Smooth muscle cell of the brain vasculature (primary cell): ENCODE measurements at places on chromosomes 6 and 20.

GRCh38 chr6:160766989-160767646 is 65.1 kb downstream of the PLG start:
- DNase-seq, result no peak

DNA sequence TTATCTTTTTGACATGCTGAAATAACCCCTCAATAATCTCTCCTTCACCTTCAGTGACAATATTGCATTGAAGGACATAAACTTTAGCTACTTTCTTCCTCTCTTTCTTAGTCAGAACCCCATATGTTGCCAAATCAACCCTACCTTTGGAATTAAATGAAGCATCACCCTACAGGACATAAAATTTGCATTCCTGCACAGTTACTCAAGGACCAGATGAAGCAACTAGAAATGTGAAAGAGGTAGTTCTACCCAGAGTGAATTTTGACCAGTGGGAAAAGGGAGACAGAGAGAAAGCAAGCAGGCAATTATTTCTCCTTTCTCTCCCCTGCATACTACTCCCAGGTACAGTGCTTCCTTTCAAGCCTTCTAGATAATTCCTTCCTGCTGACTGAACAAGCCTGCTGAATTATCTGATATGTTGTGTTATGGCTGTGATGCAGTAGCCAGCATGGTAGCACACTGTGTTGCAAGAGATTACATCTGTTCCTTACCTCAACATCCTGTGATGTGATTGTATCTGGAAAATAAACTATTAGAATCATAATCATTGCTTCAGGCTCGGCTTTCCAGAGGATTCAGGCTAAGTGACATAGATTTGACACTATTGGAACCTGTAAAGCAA is 16.6 kb downstream of the TENT5A start:
- DNase-seq, result no peak

DNA sequence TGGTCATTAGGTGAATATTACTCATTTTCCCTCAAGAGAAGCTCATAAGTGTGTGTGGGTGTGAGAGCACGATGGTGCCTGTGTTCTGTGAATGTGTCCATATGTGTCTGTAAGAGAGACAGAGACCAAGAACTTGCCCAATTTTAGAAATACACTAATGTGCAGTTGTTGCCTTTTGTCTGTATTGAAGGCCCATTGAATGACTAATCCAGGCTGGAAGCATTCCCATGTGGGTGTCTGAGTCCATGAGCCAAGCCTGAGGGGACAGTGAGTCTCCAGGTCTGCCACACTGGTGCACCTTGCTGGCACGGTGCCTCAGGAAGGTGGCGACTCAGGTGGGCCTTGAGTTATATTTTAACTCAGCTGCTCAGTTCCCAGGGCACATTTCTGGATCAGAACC is 25.5 kb upstream of the ASXL1 start:
- DNase-seq, result no peak

GRCh38 chr6:118889163-118889562 is 4.8 kb upstream of the ASF1A start:
- DNase-seq, result no peak

DNA sequence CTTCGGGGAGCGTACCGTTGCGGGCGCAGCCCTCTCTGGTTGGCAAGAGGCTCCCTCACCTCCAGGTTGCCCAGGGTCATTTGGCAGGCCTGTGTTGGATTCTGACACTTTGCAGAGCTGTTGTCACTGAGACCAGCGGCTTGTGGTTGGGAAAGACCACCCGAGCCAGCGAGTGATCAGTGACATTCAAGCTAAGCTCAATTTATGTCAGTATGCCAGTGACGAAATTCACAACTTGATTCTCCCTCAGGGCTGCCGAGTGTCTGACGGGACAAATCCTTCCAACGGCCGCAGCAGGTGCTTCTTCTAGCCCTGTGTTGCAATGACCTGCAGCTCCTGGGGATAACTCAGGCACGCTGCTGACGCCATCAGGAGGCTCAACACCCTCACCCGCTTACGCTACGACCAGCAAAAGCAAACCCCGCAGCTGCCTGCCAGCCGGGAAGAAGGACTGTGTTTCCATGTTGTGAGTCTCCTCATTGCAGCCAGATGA is 16.9 kb upstream of the SLC22A2 start:
- no peak for DNase-seq

GRCh38 chr6:47061309-47062300 is 19.5 kb upstream of the ADGRF1 start:
- DNase-seq, result no peak

- no peak for DNase-seq
Measured at GRCh38 chr6:19214231-19214630, 622.9 kb upstream of the ID4 start.

DNA sequence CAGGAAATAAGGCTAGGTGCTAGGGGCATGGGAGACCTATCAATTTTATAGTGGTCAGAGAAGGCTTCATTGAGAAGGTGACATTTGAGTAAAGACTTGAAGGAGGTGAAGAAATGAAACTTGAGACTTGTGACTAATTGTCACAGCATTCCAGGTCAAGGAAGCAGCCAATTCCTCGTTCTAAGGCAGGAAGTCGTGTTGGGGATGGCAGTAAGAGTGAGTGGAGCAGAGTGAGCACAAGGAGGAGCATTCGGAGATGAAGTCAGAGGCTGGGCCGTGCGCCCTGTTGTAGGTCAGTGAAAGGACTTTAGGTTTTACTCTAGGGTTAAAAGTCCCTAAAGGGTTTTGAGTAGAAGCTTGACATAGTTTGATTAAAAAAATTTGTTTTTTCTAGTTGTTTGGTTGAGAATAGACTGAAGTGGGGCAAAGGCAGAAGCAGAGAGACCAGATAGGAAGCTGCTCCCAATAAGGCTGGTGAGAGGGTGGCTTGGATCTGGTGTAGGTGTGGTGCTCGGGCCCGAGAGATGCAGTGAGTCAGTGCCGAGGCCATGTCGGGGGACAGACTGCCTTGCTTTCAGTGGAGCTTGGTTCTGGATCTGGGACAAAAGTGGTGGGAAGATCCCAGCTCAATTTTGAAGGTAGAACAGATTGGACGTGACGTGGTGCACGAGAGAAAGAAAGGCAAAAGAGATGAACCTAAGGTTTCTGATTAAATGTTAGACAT is 2.6 kb upstream of the RSPH3 start:
- no peak for DNase-seq

DNA sequence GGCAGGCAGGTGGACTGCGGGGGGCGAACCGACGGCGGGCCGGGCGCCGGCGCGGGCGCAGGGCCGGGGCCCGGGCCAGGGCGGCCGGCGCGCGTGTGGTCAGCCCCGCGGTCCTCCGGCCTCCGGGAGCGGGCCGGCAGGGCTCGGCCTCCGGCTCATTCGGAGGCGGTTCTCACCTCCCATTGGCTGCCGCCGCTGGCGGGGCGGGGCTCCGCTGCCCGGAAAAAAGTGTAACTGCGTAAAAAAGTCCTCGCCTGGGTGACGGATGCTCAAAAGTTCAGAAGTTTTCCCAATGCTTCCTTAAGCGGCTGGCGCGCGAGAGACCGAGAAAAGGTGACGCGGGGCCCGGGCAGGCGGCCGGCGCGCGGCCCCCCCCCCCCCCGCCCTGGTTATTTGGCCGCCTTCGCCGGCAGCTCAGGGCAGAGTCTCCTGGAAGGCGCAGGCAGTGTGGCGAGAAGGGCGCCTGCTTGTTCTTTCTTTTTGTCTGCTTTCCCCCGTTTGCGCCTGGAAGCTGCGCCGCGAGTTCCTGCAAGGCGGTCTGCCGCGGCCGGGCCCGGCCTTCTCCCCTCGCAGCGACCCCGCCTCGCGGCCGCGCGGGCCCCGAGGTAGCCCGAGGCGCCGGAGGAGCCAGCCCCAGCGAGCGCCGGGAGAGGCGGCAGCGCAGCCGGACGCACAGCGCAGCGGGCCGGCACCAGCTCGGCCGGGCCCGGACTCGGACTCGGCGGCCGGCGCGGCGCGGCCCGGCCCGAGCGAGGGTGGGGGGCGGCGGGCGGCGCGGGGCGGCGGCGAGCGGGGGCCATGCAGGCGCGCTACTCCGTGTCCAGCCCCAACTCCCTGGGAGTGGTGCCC is at the start of gene FOXC1:
Gene FOXC1, plus strand, starts transcription at position 268 of the 849 bp plus-strand sequence. Its CDS starts 531 bp downstream, at position 799.
- DNase-seq, result peak; percentile 90

- DNase-seq, result no peak
Measured at GRCh38 chr6:139406577-139407343, 32.3 kb upstream of the CITED2 start.

DNA sequence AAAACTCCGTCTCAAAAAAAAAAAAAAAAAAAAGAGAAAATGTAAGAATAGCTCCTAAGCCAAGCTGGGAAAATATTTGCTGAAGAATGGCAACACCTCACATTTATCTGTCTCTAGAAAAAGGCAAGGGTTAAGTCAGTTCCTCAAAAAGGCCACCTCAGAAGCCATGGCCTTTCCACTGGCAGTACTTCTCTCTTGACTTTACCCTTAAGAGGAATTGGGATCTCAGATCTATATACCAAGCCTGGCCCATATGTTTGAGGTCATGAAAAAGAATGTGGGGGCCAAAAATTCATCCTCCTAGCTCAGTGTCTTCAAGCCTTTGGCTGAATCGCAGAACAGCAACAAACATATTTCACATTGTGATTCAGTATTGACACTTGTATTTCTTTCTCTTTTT is 10.9 kb upstream of the NCOA3 start:
- no peak for DNase-seq

- DNase-seq, result no peak
Measured at GRCh38 chr20:53579581-53580375, 13.9 kb downstream of the ZNF217 start.

GRCh38 chr6:159092631-159093030 is 47.8 kb upstream of the TAGAP start:
- no peak for DNase-seq

GRCh38 chr6:40529919-40530318 is 57.2 kb downstream of the LRFN2 start:
- no peak for DNase-seq

DNA sequence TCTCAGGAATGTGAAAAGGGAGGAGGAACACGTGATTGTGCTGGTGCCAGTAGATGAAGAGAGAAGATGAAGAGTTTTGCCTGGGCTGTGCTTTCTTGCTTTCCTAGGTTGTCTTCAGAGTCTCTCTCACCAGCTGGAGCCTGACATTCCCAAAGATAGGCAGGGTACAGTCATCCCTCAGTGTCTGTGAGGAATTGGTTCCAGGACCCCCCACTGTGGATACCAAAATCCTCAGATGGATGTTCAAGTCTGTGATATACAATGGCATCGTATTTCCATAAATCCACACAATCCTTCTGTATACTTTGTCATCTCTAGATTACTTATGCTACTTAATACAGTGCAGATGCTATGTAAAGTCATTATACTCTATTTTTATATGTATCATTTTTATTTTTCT is 113.5 kb downstream of the SAMD5 start:
- no peak for DNase-seq

DNA sequence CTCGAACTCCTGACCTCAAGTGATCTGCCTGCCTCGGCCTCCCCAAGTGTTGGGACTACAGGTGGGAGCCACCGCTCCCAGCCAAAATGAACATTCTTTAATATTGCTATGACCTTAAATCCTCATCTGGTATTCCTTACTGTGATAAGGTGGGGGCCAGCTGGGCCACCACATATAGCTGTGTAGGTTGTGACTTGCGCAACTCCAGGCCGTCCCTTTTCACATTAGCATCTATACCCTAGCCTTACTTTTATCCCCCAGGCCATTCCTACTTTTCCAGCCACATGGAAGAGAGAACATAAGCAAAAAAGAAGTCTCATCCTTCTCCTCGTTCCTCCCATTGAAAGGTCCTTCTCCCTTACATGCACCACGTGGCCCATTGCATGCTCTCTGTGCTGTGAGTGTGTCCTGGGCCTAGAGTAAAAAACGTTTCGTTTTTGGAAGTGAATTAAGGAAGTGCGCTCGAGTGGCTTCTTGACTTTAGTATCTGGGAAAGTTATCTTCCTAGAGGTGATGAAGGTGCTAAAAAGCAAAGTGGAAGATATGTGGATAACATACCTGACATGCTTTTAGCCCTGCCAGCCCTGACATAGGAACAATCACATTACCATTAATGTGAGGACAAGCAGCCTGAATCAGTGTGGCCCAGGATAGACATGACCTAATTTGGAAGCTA is 56.8 kb upstream of the KIF13A start:
- no peak for DNase-seq

- DNase-seq, result no peak
Measured at GRCh38 chr6:129211626-129212025, 328.7 kb downstream of the LAMA2 start.

DNA sequence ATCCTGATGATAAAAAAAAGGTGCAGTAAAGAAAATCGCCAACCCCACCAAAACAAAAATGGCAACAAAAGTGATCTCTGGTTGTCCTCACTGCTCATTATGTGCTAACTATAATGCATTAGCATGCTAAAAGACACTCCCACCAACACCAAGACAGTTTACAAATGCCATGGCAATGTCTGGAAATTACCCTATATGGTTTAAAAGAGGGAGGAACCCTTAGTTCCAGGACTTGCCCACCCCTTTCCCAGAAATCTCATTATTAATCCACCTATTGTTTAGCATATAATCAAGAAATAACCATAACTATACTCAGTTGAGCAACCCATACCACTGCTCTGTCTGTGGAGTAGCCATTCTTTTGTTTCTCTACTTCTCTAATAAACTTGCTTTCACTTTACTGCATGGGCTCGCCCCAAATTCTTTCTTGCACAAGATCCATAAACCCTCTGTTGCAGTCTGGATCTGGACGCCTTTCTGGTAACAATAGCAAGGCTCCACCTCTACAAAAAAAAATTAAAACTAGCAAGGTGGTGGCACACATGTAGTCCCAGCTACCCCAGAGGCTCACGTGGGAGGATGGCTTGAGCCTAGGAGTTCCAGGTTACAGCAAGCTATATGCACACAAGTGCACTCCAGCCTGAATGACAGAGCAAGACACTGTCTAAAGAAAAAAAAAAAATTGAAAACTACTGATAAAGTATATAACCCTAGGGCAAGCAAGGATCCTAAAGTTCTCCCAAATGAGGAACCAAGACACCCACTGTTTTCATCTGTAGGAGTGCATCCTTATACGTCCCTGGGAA is 278.8 kb upstream of the JARID2 start:
- DNase-seq, result no peak

GRCh38 chr6:112636650-112637262 is 289.6 kb downstream of the RFPL4B start:
- DNase-seq, result no peak

DNA sequence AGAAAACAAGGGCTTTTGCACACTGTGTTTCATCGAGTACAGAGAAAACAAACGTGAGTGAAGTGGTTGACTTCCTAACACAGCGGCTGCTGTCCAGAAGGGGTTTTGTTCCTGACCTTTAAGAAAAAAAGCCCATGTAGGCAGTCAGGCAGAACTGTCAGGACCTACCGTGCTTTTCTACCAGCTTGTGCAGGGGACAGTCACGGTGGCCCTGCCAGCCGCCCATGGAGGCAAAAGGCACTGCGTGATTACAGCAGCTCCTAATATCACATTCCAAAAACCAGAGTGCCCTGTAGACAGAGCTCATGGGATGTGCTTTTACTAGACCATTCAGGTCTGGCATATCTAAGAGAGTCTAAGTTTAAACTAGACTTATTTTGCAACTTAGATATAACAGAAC is 12.2 kb downstream of the TNFAIP3 start:
- DNase-seq, result no peak

GRCh38 chr6:125201961-125202729 is 48.6 kb downstream of the TPD52L1 start:
- peak; percentile 69 for DNase-seq

DNA sequence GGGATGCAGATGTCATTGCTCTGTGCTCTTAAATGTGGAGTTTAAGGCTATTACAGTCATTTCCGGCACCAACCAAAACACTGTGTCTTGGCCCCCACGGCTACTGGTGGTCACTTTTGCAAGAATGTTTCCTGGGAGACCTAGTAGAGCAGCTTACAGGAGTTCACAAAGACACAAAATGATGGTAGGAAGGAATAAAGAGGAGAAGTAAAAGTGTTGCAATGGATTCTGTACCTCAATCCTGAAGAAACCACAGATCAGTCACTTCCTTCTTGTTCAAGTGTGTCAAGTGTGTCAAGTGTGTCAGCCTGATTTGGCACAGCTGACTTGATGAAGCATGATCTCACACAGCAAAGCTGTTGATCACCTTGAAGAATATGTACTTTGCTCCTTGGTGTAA is 344.0 kb downstream of the PLCB1 start:
- DNase-seq, result no peak
